ENCODE measurements at places on chromosomes 3 and 15.

GRCh38 chr3:195150181-195151118 is 120.5 kb downstream of the XXYLT1 start:
- DNase-seq: peak; percentile 70

GRCh38 chr15:64343222-64343621 is 12.8 kb downstream of the CSNK1G1 start:
- DNase-seq: no peak

- no peak for DNase-seq
Measured at GRCh38 chr15:69897471-69898237, 200.1 kb downstream of the TLE3 start.

GRCh38 chr3:53940623-53941022 is 49.0 kb upstream of the SELENOK start:
- DNase-seq: no peak

DNA sequence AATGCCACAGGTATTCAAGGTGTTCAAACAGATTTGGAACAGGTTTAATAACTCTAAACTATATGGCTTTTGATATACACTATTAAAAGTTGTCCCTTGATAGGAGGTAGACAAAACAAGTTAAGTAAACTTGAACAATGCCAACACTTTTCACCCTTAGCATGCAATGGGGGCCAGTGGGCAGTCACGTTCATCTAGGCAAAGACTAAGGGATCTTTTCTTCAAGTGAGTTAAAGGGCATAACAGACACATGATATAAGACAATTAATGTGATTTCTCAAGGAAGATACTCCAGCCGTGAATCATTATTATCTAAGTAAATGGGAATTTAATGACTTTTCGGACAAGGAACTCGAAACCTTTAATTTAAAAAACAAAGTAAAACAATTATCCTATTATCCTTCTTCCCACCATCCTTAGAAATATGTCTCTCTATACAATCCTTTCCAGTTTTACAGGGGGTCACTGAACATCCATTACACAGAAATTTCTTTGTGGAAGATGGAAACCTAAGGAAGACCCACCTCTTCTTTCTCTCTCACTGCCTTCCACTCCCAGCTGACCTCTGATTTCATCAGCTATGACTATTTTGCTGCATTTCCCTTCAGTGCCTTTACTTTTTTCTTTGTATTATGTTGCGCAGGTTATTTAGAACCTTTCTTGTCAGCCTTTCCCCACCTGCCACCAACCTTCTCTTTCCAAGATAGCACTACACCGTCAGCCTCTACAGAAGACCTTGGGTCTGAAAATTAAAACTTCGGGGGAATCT is 1.5 kb downstream of the CLDN1 start:
- no peak for DNase-seq
